Adipocyte (in vitro differentiated cells): ENCODE measurements at places on chromosomes 7 and 10.

DNA sequence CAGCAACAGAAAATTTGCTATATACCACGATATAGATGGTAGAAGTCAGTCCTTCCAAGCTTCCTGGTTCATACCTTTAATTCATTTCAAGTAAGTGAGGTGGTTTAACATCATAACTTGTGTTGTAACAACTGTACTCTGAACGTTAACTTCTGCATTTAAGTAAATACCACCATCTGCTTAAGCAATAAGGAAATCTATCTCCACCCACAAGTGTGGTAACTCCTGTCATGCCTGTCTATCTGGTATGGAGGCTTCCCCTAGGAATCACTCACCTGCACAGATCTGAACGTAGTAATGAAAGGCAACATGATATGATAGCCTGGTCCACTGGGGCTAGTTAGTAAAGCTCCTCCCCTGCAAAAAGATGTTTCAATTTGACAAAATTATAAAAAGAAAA is 2.3 kb downstream of the ERLIN1 start:
- DNase-seq = peak; percentile 42

GRCh38 chr7:77329466-77330168 is 86.5 kb downstream of the GSAP start:
- no peak for DNase-seq

- DNase-seq = peak; percentile 47
Observed at GRCh38 chr10:92571649-92572048, 2.2 kb downstream of the IDE start.

- DNase-seq = no peak
Observed at GRCh38 chr10:514137-514671, 175.3 kb downstream of the DIP2C start.
